ENCODE measurements at places on chromosomes 4 and X.

- DNase-seq, result no peak
Observed at GRCh38 chr4:147463065-147463464, 17.8 kb upstream of the EDNRA start.

- no peak for DNase-seq
Observed at GRCh38 chr4:9781343-9782135, at the start of gene DRD5. Gene DRD5 (plus strand): TSS chr4:9781634. CDS start chr4:9782030, 396 bp downstream.

DNA sequence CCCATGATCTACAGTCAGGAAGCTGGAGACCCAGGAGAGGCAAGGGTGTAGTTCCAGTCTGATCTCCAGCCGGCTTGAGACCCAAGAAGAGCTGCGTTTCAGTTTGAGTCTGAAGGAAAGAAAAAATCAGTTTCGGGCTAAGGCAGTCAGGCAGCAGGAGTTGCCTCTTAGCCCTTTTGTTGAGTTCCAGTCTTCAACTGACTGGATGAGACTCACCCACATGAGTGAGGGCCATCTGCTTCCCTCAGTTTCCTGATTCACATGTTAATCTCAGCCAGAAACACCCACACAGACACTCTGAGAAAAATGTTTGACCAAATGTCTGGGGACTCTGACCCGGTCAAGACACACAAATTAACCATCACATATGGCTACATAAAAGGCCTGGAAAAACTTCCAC lies 73.6 kb upstream of the ELOVL6 start:
- no peak for DNase-seq

- no peak for DNase-seq
Observed at GRCh38 chr4:67575232-67576058, 16.9 kb downstream of the STAP1 start.

- peak; percentile 12 for DNase-seq
Observed at GRCh38 chrX:19514791-19515614, at the start of gene MAP3K15. Gene MAP3K15 (minus strand): TSS chrX:19515508. CDS start chrX:19515261, 247 bp downstream.

DNA sequence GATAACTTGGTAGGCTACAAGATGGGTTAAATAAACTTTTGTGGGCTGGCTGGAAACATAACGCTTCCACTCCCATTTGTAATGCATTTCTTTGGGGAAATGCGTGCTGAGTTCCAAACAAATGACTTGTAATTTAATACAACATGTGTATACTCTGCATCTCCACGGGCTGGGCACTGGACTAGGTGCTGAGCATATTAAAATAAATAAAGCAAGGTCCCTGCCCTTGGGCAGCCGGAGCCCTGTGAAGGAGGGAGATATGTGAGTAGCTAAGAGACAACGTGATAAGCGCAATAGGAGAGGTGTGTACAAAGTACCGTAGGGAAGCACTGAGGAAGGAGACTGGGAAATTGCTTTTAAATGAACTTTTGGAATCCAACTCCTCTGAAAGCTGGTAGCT lies 147.2 kb upstream of the RBPJ start:
- DNase-seq, result no peak

GRCh38 chr4:17636341-17636695 lies 21.9 kb downstream of the MED28 start:
- no peak for DNase-seq

DNA sequence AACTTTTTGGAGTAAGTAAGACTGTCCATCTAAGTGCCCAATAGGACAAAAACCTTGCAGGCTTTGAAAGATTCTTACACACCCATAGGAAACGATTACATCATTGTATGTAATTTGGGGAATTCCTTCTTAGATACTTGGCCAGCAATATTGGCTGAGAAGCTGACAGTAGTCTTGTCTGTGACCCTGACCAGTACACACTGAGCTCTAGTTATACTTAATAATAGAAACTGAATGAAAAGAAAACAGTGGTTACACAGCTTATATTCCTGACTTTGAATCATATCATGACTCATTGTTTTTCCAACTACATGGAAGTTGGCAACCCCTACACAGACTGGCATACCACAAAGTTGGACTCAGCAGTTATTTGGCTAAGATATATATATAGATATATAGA lies 7.1 kb upstream of the TLR2 start:
- no peak for DNase-seq

GRCh38 chr4:164509951-164510350 lies 244.0 kb upstream of the SMIM31 start:
- no peak for DNase-seq

GRCh38 chrX:129649268-129650182 lies 5.2 kb downstream of the APLN start:
- DNase-seq, result no peak

- no peak for DNase-seq
Observed at GRCh38 chr4:121669163-121669550, 27.6 kb downstream of the ANXA5 start.

GRCh38 chr4:40003986-40004385 lies 26.3 kb upstream of the PDS5A start:
- DNase-seq, result no peak

DNA sequence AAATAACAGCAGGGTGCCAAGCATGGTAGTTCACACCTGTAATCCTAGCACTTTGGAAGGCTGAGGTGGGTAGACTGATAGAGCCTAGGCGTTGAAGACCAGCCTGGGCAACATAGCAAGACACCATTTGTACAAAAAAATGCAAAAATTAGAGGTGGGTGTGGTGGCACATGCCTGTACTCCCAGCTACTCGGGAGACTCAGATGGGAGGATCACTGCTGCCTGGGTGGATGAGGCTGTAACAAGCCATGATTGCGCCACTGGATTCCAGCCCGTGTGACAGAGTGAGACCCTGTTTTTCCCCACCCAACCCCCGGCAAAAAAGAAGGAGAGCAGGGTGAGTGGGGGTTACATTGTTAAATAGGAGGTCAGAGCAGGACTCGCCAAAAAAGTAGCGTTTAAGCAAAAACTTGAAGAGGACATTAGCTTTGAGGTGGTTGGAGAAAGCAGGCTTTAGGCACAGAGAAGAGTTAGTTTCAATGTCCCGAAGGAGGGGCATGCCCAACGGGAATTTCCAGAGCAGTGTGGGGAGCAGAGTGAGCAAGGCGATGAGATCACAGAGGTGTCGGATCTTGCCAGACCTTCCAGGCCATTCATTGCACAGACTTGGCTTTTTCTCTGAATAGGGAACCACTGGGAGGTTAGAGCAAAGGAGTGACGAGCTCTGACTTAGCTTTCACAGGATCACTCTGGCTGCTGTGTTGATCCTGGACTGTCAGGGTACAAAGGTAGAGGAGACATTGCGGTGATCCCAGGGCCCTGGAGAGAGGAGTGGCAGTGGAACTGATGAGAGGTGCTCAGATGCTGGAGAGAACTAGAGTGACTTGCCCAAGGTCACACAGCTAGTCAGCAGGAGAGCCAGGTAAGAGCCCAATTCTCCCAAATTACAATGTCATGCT lies 70.6 kb downstream of the TRAPPC11 start:
- DNase-seq, result no peak

GRCh38 chrX:16771483-16772398 lies 14.5 kb upstream of the TXLNG start:
- DNase-seq, result no peak

- no peak for DNase-seq
Observed at GRCh38 chr4:57095245-57095644, 14.9 kb downstream of the IGFBP7 start.

- DNase-seq, result no peak
Observed at GRCh38 chr4:88230461-88230891, 53.9 kb downstream of the PPM1K start.

DNA sequence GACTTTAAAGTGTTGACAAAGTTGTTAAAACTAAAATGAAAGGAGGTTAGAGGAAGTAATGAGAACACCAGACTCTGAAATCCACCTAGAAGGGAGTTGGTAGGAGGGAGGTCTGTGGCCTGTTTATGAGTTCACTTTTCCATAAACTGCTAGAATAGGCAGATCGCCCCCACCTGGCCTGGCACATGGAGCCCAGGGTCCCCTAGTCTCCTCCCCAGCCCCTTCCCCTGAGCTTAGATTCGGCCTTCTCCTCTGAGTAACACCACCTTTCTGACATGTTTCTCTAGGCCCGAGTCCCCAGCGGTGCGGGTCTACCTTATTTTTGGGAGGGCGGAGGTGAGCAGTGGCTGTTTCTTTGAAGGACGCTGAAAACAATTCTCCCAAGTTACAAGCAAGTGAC lies 54.5 kb upstream of the FAT1 start:
- DNase-seq, result no peak

GRCh38 chrX:69539437-69539836 lies 35.3 kb downstream of the NALF2 start:
- no peak for DNase-seq

DNA sequence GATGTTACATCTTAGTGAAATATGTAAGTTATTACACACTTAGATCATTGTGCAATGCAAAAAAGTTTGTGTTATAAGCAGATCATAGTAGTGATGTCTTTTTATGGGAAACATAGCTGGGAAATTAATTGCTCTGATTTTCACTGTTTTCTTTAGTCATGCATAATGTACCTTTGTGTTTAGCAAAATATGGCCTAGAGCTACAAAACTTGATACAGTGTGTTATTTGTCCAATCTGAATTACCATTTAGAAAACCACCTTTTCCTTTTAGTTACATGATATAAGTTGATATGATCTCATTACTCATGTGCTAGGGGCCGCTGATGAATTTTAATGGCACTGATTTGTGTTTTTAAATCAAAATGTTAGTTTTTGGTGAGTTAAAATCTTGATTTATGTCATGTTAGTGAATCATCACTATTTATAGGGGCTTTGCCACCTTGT lies 2.0 kb downstream of the BMPR1B start:
- no peak for DNase-seq

- DNase-seq, result peak; percentile 5
Observed at GRCh38 chr4:185096032-185096653, 46.9 kb upstream of the SLC25A4 start.

- no peak for DNase-seq
Observed at GRCh38 chr4:2961421-2961810, 1.8 kb downstream of the NOP14 start.

GRCh38 chrX:39164212-39164611 lies 363.0 kb downstream of the MID1IP1 start:
- DNase-seq, result no peak

Data from GM18507 (cell line).